ENCODE measurements at places on chromosomes 7 and 10.
A peak's percentile ranks its signal among the peaks of the same experiment; 100 is the strongest.

- DNase-seq = no peak
Measured at GRCh38 chr10:31706464-31707092, 222.1 kb downstream of the ARHGAP12 start.

GRCh38 chr7:91064938-91065337, 199.3 kb upstream of the FZD1 start:
- DNase-seq = peak; percentile 43

- peak; percentile 14 for DNase-seq
Measured at GRCh38 chr7:27161214-27161720, 4.1 kb downstream of the HOXA9 start.

GRCh38 chr7:67018940-67019339, 22.3 kb downstream of the TYW1 start:
- DNase-seq = no peak

GRCh38 chr7:112509402-112509801, 28.6 kb downstream of the LSMEM1 start:
- DNase-seq = no peak

DNA sequence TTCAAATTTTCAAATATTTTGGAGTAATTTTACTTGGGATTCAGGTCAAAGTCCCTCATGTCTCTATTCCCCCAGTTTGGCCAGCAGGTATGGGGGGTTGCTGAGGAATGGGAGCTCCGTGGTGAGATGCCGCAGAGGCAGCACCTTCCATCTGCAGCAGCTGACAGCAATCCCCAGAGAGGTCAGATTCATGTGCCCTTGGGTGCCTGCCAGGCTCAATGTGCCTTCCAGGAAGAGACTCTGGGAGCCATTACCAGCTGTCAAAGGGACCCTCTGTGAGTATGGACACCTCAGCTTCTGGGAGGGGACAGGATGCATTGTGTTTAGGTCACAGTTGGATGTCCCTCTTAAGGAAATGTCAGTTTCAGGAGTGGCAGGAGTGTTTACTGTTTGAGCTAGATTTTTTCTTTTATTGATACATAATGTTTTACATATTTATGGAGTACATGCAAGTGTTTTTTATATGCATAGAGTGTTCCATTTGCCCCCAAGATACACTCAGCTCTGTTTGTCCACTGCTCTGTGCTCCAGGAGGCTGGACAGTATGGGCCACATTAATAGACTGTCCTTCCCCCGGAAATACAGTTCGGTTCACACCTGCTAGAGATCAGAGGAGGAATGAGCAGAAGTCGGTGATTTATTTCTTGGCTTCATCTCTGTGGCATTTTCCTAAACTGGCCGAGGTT, 75.3 kb upstream of the GRB10 start:
- no peak for DNase-seq

DNA sequence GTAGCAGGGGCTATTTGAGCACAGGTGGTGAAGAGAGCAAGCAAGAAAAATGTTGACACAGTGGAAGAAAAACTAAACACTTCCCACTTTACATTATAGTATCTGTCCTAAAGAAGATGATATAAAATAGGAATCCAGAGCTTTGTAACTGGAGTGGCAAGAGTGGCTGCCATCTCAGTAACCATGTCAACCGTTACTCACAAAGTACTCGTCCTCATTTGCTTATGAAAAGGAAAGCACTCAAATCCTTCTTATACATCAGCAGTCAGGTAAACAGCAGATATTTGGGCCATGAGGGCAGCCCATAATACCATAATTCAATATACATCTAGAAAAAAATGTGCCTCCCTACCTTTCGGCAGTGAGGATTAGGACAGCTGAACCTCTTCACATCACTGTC, 70.1 kb downstream of the RNF216 start:
- DNase-seq = no peak

GRCh38 chr10:122875843-122876466, 3.4 kb downstream of the FAM24B start:
- no peak for DNase-seq

DNA sequence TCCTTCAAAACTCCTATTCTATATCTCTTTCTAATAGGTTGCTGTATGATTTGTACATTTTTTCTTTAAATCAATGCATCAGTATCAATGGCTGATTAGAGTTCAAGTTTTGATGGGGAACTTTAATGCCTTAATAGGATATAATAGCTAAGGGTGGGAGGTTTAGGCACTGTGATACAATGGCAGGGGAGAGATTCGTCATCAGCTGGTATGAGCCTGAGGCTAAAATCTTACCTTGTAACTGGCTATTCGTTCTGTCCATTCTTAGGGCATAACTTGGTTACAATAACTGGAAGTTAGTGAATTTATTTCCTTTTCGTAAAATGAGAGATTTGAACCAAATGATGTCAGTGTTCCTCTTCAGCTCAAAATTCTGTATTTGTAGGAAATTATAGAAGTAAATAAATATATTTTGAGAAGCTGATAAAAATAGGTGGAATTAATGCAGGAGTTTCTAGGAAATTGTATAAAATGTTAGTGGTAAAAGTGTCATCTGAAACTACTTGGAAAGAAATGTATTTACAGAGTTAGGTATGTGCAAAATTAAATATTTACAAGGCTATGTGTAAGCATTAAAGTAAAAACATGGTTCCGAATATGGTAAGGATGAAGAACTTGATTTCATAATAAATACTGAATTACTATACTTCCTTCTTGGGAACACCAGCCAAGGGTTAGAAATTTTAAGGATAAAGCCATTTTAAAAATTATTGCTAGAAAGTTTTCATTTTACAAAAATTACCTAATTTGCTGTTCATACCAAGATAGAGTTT, 27.5 kb upstream of the NAMPT start:
- no peak for DNase-seq

DNA sequence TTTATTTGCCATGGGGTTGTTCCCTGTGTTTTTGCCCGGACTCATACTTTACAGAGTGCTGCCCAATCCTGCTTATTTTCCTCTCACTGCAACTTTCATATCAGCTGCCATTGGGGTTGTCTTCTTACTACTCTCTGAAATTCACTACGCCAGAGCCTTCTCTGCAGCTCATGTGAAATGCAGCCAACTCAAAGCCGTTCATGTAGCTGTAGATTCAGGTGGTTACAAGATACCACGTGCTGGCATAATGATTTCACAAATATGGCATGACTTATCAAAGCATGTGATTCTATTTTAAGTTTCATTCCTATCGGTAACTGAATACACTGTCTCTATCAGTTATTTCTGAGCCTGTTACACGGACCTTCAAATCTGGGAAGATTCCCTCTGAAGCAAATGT, 130.3 kb upstream of the WNT16 start:
- DNase-seq = no peak

DNA sequence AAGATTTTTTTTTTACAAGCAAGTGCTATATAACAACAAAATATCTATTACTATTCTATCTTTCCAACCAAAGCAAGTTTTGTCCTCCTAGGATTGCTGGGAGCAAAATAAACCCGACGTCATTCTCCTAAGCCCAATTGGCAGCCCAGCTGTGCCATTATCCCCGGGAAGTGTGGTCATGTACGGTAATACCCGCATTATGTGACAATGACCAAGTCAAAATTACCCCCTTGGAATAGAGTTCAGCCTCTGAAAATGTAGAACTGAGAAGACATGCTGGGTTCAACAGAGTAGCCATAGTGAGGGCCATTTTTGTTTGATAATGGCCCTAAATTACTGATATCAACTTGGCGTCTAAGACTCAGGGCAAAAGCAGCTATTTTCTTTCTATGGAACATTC, 215.5 kb downstream of the LRRTM3 start:
- DNase-seq = no peak

DNA sequence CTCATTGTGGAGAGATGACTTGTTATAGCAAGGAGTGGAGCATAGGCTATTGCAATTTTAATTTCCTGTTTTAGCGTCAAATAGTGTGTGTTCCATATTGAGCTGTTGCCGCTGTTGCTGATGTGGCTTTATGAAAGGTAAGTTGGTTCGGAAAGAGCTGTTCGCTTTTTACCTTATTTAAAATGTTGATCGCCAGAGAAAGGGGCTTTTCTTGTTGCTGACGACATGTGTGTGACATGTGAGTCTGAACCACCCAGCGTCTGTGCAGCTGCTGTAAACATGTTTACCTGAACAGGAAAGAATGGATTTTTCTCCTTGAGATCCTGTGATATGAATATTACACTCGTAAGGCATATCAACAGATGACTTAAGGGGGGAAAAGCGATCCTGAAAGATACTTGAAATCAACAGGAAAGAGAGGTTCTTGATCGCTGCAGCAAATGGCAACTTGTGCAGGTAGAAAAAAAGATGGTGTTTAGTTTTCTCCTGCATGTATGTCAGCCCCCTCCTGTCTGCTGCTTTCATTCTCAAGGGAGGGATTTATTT, 2.5 kb downstream of the ZEB1 start:
- DNase-seq = no peak

DNA sequence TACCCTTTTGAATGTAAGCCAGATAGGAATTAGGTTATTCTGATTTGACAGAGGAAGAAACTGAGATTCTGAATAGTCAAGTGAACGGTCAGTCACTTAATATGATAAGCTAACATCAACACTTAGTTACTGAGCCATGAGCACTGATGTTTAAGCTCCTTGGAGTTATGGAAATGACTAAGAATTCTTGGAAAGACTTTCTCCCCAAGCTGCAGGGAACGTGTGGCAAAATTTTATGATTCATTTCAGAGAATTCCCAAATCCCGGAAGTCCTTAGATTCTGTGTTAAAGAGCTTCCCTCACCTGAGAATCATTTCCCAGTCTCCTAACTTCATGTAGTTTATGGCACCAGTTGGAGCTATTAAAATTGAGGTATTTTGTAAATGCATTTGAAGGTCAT, 330.9 kb downstream of the XPNPEP1 start:
- no peak for DNase-seq

GRCh38 chr7:80941208-80941758, 22.4 kb upstream of the SEMA3C start:
- peak; percentile 65 for DNase-seq

GRCh38 chr7:146208492-146208891, 91.9 kb downstream of the CNTNAP2 start:
- no peak for DNase-seq

- peak; percentile 9 for DNase-seq
Measured at GRCh38 chr10:778626-779330, 89.3 kb upstream of the DIP2C start.

- no peak for DNase-seq
Measured at GRCh38 chr10:21432266-21432665, 93.2 kb downstream of the SKIDA1 start.

DNA sequence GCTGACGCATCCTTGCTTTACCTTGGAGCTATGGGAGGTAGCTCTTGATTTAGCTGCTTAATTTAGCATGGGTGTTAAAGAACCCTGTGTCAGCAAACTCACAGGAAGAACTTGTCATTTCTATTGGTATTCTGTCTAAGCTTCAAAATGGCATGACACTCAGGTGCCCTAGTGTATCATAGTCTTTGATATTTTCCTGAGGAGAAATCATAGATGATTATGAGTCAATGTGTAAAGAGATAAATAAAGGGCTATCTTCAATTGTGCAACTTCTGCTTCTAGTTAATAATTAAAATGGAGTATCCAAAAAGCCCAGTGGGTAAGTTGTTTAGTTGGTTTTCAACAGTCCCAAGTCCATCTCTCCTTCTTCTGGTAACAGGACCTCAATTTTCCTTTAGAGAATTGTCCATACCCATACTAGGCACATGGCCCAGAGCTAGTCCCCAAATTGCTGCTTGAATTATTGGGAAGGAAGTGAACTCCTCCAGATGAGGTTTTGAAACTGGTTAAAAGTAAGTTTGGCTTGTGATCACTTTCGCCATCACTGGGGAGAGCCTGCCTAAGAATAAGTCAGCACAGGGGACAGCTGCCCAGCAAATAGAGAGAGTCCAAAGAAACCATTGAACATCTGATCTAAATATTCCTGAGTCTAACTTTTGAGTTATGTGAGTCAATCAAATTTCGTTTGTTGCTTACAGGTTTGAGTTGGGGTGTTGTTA, 169.0 kb upstream of the PHYHIPL start:
- no peak for DNase-seq

DNA sequence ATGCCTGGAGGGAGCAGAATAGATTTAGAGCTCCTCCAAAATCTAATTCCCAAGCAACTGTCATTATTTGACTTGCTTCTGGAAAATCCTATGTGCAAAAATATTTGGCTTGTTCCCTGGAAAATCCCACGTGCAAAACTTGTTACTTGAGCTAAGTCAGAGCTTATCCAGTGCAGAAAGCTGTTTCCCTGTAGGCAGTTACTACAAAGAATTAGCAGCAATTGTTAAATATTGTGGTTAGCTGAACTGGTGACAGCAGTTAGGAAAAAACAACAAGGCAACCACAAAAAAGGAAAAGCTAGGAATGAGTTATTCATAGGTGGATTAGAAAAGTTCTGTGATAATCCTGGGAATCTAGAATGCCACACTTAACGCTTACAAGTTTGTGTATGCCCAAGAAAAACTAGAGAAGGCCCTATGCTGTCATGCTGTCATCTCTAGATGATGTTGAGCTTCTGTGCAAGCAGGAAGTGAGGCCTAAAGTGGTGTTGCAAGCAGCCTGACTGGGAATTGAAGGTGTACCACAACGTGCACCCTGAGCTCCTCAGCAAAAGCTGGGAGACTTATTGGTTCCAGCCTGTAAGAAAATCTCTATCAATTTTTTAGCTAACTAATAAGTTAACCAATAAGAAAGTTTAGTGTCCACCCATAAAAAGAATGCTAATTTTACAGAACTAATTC, 738.6 kb upstream of the LRRTM3 start:
- no peak for DNase-seq

DNA sequence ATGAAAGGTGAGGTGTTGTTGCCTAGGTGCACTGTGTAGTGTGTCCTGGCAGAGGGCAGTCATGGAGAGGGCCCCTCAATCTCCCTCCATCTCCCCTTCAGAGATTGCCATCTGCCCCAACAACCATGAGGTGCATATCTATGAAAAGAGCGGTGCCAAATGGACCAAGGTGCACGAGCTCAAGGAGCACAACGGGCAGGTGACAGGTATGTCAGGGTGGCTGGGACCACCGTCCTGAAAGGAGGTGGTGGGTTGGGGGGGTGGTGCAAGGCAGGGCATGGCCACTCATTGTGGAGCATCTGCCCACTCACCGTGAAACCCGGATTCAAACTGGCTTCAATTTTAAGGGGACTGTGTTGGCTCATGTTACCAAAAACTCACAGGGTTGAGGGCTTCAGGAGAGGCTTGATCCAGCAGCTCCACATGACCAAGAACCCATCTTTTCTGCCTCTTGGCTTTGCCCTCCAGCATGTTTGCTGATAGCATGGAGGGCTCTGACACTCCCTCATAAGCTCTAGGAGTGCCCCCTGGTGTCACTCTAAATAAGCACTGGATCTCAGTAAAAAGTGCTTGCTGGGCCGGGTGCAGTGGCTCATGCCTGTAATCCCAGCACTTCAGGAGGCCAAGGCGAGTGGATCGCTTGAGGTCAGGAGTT, 12.2 kb downstream of the ARPC1B start:
- DNase-seq = no peak

- no peak for DNase-seq
Measured at GRCh38 chr10:56178210-56178609, 182.8 kb downstream of the ZWINT start.

GRCh38 chr7:55286666-55287065, 78.5 kb upstream of the LANCL2 start:
- DNase-seq = no peak

- DNase-seq = peak; percentile 45
Measured at GRCh38 chr10:28248092-28248491, 54.8 kb downstream of the MPP7 start.

- DNase-seq = peak; percentile 9
Measured at GRCh38 chr10:86649471-86650150, 4.7 kb upstream of the OPN4 start.

- DNase-seq = peak; percentile 62
Measured at GRCh38 chr7:73423519-73424488, 9.8 kb upstream of the FZD9 start.

Data from AG20443 (cell line).